ENCODE measurements at places on chromosomes 13 and 19.

- peak; percentile 34 for DNase-seq
Observed at GRCh38 chr19:42301646-42302203, at the start of gene PRR19. PRR19 (plus strand) TSS chr19:42302132; CDS start chr19:42309585, 7,453 bp downstream.

DNA sequence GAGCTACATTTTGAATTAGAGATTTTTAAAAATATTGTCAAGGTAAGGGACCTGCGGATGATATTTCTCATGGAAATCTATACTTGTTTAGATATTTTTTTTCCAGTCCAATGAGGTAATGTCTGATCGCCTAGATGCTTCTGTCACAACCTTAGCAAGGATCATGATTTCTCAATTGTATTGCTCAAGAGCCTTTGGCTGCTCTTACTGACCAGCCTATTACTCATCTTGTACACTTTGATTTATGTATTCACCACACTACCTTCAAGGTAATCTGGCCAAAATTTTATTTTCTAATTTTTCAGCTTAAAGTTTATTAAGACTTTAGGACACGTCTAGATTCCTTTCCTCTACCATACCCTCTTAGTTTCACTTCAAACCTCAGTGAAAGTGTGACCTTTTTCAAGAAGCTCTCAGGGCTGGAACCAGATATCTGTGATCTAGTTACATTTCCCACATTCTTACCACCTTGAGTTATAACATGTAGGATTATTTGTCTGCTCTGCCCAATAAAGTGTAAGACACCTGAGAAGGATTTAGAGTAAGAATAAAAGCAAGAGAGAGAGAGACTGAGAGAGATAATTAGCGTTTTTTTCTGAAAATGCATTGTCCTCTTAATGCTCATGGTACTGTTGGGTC lies 197.1 kb downstream of the ITGBL1 start:
- no peak for DNase-seq

GRCh38 chr13:43911278-43911677 lies 31.6 kb downstream of the LACC1 start:
- no peak for DNase-seq

GRCh38 chr13:38086013-38086412 lies 216.4 kb upstream of the TRPC4 start:
- DNase-seq: no peak

All from nucleus accumbens (tissue), 56 donors.